LoVo (cell line): ENCODE measurements at places on chromosomes 5 and 9.

- peak; percentile 87 for DNase-seq
Measured at GRCh38 chr5:14035859-14036503, 91.5 kb upstream of the DNAH5 start.

DNA sequence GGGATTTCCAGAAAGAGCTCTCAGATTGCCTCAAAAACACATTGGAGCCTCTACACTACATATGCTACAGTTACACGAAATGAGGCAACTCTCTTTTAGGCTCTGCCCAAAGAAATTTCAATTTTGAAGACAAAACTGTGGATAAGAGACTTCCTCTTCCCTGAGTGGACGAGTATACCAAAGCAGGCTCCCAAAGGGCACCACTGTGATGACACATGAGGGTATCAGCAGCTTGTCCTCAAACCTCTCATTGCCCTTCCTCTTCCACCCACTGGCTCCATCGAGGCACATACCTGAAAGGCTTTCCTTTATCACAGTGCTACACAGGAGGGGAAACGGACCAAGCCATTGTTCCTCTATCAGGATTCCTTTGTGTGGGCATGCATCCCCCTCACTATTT is 11.3 kb downstream of the CKMT2 start:
- DNase-seq, result no peak

GRCh38 chr9:92488681-92489550 is 6.6 kb upstream of the ASPN start:
- DNase-seq, result no peak

DNA sequence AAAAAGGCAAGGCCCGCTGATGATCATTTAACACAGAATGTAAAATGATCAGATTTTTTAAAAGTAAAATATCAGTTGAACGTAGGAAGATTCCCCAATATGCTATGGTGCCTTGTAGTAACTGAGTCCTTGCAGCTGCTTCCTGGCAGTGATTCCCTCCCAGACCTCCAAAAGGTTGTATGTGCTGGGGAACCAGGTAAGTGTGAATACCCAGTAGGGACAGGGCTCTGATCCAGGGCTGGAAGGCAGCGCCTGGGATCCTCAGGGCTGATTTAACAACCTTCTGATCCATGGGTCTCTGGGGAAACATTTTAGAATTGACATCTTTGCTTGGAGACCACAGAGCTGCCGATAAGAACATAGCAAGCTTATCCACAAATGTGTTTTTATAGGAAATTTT is 76.7 kb upstream of the IL6ST start:
- no peak for DNase-seq

DNA sequence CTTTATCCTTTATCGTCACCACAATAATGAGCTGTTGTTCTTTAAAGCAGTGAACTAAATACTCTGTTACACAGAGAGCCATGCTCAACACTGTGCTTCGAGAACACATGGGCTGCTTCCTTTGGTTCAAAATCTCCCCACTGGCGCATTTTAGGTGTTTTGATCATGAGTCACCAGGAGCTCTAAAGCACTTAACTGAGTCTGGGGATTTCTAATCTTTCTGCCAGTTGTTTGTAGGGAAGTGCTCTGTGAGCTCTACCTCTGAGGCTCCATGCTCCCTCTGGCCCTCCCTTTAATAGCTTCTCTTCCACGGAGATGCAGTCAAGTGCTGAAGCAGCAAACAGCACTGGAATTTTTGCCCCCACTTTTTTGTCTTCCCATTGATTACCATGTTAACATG is 17.0 kb downstream of the ERAP2 start:
- DNase-seq, result no peak

DNA sequence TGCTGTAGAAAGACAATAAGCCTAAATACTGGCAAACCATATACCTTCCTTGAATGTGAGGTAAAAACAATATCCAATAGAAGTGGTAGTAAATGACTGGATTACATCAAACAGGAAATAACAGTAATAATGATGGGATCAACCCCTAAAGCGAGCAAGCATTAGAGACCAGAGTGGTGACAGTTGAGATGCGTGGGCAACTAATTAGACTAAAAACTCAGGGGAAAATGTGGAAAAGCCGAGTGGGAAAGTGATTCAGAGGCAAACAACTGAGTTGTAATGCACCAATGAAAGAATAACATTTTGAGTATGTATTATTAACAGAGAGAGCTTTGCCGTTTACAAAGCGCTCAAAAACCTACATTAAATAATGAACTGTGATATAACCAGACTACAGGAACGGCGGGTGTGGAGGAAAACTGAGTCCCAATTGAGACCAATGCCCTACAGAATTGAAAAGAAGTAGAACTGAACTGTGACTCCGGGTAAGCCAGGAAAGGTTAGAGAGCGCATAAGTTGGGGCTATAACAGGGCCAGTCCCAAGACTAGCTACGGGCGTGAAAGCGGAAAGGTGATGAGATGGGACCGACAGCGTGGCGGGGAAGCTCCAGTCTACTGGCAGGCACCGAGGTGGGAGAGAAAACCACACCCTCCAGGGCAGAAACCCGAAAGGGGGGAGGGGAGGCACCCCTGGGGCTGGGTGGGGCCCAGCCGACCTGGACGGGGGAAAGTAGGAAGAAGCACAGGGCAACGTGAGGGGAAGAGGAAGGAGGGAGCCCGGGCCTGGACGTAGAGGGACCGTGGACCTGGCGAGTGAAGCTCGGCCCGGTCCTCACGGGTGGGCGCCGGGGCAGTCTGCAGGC is 592 bp downstream of the UBAP2 start:
- peak; percentile 49 for DNase-seq

DNA sequence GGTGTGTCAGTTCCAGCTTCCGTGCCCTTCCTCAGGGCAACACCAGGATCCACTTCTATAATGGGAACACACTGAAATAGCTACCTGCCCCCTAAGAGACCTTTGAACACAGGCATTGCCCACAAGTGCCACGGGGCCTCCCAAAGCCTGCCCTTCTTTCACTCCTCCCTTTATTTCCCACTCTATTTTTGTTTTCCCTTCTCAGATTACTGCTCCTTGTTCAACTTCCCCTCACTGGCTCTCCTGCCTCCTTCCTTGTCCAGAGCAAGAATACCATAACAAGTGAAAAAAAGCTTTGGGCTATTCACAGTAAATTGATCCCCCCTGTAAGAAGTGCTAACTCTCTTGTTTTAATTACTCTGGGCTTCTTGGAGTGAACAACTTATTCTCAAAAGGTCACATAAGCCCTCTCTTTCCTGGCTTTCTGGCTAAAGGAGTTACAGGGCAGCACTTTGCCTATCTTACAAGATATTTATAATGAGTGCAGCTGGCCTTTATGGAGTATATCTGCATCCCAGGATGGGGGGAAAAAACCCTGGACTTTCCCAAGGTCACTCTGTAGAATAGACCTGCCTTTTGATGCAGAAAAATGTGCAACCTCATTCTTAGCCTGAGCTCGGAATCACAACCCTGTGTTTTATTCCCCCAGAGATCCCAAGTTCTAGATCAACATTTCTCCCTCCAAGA is 11.3 kb downstream of the CTXN3 start:
- no peak for DNase-seq

DNA sequence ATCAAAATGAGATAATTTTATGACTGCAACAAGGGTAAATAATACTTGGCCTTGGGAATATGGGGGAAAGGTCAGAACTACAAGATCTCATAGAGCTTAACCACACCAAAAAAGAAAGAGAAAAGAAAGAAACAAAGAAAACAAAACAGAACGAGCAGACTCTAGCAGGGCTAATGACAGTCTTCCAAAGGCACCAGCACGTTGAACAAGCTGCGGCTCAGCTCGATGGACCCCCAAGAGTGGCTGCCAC is 689 bp downstream of the AK3 start:
- DNase-seq, result peak; percentile 39

GRCh38 chr9:135565636-135566035 is 4.1 kb downstream of the PAEP start:
- DNase-seq, result no peak

DNA sequence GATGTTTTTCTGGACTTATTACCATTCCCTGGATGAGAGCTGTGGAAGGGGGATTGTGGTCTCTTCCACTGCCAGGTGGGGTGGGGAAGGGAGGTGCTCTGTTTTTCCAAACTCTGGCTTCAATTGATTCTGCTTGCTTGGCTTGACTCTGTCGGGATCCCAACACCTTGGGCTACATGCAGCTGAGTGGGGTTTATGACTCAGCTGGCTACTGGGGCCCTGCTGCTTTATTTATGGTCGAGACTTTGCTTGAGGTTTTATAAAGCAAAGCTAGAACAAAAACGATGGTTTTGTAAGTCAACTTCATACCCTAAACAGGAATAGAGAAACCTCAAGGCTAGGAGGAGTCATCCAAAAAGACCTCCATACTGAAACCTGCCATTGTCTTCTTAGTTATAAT is 76.3 kb downstream of the AOPEP start:
- peak; percentile 64 for DNase-seq

GRCh38 chr5:89232139-89232603 is 349.2 kb upstream of the MEF2C start:
- no peak for DNase-seq

DNA sequence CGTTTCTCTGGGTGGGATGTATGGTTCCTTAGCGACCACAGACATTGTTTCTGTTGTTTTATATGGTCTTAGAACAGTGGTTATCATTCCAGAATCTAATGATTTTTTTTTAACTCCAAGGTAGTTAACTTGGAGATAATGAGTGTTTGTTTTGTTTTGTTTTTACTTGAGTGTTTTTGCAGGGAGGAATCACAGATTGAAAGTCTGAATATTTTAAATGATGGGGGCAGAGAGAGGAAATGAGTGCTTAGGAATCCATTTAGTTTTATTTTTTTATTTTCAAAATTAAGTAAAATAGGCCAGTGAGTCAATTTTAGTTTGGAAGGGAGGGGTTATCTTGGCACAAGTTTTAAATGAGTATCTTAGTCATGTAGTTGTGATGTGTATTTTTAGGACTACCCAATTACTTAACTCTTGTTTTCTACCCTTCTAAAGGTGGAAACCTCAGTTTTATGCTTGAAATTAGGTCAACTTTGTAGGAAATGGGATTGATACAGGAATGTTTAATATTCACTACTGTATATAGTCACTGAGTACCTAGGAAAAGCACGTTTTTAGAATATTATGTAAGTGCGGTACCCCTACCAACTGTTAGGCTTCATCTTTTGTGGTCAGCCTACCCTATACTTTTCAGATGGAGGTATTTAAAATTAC is 2.0 kb downstream of the UBE2R2 start:
- no peak for DNase-seq

- DNase-seq, result no peak
Measured at GRCh38 chr9:27470291-27470856, 53.7 kb upstream of the IFNK start.

- peak; percentile 87 for DNase-seq
Measured at GRCh38 chr9:133991964-133992779, at the start of gene VAV2. Gene VAV2 (minus strand): TSS chr9:133992324. CDS start chr9:133992278, 46 bp downstream.

DNA sequence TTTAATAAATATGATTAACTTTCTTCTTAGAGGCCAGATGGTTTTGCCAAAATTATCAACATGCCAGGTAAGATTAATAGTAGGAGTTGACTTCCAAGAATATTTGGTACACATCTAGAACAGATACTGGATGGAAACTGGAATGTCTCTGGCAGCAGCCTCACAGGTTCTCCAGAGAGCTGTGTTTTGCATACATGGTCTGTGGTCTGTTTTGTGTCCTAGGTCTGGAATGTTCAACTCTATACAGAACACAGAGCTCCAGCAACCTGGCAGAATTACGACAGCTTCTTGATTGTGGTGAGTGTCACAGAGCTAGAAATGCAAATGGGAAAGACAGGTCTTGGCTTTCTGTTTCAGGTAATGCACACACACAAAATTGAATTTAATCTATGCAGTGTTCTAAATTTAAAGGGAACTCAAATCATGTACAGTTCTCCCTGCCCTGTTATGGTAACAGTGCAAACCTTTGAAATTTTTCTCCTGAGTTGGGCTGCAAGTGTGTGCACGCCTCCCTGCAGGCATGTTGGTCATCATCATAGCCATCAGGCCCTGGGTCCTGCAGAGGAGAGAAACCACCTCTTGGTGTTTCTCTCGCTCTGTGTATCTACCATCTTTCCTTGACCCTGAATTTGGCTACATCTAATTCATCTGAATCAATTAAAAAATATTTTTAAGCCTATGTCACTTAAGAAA is 58.3 kb downstream of the PIK3R1 start:
- no peak for DNase-seq

GRCh38 chr9:133492061-133493021 is 13.4 kb upstream of the SLC2A6 start:
- DNase-seq, result no peak

GRCh38 chr5:113678924-113679575 is 165.6 kb downstream of the YTHDC2 start:
- peak; percentile 42 for DNase-seq

- DNase-seq, result no peak
Measured at GRCh38 chr5:41962491-41962890, 37.4 kb downstream of the FBXO4 start.

DNA sequence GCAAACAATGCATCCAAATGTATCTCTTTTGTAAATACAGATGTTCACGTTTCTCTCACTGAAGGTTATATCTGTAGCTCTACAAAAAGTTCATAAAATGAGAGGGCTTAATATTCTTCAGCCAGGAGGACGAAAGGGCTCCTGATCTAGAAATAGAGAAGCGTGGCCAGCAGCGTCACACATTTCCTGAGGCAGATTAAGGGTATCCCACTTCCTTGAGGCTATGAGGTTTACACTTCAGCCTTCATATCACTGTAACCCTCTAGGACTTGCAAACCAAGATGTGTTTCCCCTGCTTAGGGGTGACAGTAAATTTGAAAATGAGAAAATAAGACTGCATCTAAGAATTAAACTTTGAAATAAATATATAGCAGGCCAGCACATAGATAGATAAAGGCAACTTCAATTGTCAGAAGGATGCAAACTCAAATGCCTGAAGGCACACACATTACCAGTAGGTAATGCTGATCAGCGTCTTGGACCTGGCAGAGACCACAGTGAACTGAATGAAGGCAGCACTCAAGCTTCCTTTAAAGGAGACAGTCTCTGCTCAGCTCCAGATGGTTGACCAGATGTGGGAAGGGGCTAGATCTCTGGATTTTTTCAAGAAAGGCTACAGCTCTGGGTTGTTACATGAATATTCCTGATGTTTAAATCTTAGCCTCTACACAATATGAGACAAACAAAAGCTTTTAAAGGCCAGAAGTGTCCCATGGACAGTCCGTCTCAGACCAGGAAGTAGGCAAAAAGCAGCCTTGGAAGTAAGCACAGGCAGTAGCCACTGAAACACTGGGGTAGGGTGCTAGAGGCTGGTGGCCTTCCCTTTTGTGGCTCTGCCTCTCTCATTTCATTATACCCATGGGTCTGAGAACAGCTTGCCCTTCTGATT is 197.7 kb downstream of the MCTP1 start:
- DNase-seq, result no peak

GRCh38 chr5:14873093-14873492 is 1.5 kb upstream of the ANKH start:
- DNase-seq, result no peak

GRCh38 chr9:88783711-88784083 is 207.6 kb upstream of the S1PR3 start:
- no peak for DNase-seq

GRCh38 chr5:68373050-68373449 is 157.5 kb downstream of the PIK3R1 start:
- no peak for DNase-seq

GRCh38 chr9:129211686-129212085 is 33.6 kb upstream of the IER5L start:
- DNase-seq, result no peak

GRCh38 chr5:146965761-146966659 is 87.5 kb upstream of the PPP2R2B start:
- DNase-seq, result peak; percentile 78

GRCh38 chr5:150541397-150541675 is 33.4 kb downstream of the NDST1 start:
- no peak for DNase-seq
